ENCODE measurements at places on chromosomes 12 and 14. TPM values are rescaled to one million over a fixed set of nuclear protein-coding genes. Genes with fewer than 3 reads are reported as not detected.
A peak's percentile ranks its signal among the peaks of the same experiment; 100 is the strongest.

Gene PLD4
- not detected for total RNA-seq

GRCh38 chr12:74896186-74896585 is 313.5 kb downstream of the KCNC2 start:
- no peak for DNase-seq

DNA sequence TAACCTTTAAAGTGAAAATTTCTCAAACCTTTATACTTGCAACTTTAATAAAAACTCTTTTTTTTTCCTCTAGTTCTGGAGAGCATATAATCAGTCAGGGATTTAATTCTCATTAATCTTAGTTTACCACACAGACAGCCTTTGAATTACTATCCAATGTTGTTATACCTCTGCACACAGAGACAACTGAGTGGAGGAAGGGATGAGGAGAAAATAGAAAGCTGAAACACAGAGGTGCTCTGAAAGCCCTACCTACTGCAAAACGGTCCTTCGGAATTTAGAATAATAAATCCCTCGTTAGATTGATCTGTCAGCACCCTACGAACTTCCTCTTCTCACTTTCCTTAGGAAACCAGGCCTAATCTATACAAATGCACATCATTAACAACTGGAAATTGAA is 122.1 kb downstream of the STXBP6 start:
- DNase-seq: no peak

Gene POU6F1
- 2.5 TPM for total RNA-seq

DNA sequence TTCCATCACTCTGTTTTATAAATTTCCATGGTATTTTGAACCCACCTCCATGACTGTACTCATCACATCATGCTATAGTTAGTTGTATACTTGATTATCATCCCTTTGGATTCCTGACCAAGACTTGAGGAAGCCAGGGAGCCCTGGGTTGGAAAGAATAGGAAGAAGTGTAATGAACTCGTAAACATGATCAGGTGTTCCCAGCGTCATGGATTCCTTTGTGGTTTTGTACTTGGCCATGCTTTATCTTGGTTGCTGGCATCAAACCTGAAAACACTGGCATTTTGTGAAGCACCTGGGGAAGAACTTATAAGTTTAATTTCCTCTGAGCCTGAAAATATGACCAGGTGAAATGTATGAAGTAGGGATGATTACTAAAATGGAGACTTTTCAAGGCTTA is 76.4 kb downstream of the CHST11 start:
- DNase-seq: no peak

GRCh38 chr14:54637270-54638134 is 70.6 kb downstream of the SAMD4A start:
- peak; percentile 39 for DNase-seq

GRCh38 chr12:47811581-47812484 is 7.9 kb downstream of the HDAC7 start:
- no peak for DNase-seq

Gene RNASE7
- not detected for total RNA-seq
